ENCODE measurements at places on chromosomes 3 and 15.

DNA sequence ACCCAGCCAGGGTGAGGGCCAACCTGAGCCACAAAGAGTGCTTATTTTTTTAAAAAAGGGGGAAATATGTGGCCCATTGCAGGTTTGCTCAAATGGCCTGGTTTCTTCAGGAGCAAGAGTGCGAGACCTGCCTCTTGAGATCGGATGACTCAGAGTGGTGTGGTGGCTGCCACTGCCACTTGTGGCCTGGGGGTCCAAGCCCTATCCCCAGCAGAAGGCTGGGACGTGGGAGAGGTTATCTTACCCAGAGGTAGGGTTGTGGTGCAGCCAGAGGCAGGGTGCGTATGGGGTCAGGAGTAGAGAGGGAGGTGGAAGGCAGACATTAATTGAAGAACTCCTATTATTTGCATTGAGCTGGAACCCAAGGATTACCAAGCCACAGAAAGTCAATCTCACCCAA, 83.2 kb upstream of the SMAD3 start:
- no peak overlapping the region for H3K27ac ChIP-seq
- H3K27me3 ChIP-seq, result no peaks in the 10 kb centered on the region
- H3K4me3 ChIP-seq, result no peak overlapping the region
- no peaks in the 10 kb centered on the region for H3K4me1 ChIP-seq
- no peaks in the 10 kb centered on the region for H3K36me3 ChIP-seq

DNA sequence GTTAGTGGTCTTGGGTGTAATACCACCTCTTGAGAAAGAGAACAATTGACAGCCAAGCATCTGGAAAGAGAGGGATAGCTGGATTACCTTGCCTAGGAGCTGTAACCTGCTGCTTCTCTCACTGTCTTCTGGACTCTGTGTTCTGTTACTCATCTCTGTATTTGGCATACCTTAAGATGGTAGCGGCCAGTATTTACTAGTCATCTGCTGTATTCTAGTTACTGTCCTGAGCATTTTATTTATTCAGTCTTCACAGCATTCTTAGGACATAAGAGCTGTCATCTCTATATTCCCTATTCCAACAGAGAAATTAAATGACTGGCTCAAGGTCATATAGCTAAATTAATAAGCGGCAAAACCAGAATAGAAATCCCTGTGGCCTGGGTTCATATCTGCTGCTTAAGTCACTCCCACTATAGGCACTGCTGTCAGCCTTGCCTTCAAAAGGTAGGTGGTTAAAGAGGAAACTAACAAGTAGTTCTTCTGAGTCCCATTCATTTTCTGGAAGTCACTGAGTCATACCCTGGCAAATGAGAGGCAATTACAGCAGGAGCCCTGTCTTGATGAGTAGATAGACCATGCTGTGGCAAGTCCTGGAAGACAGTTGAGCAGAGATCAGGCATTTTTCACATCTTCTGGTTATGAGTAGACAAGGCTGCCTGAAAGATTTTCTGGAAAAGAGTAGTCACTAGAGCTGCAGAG, 68.2 kb downstream of the RAB7A start:
- H3K4me1 ChIP-seq, result peaks cover 14% of the 10 kb centered on the region
- DNase-seq, result no peak
- peaks cover 36% of the 10 kb centered on the region for H3K36me3 ChIP-seq
- H3K4me3 ChIP-seq, result no peak overlapping the region
- no peaks in the 10 kb centered on the region for H3K27me3 ChIP-seq
- peak overlapping the region; percentile 9 for H3K27ac ChIP-seq

- H3K4me1 ChIP-seq, result peaks cover 8% of the 10 kb centered on the region
- DNase-seq, result no peak
- peak overlapping the region; percentile 56 for H3K27ac ChIP-seq
- peaks cover 15% of the 10 kb centered on the region for H3K27me3 ChIP-seq
- no peak overlapping the region for H3K4me3 ChIP-seq
Measured at GRCh38 chr15:58260725-58261267, 122.6 kb downstream of the AQP9 start.

DNA sequence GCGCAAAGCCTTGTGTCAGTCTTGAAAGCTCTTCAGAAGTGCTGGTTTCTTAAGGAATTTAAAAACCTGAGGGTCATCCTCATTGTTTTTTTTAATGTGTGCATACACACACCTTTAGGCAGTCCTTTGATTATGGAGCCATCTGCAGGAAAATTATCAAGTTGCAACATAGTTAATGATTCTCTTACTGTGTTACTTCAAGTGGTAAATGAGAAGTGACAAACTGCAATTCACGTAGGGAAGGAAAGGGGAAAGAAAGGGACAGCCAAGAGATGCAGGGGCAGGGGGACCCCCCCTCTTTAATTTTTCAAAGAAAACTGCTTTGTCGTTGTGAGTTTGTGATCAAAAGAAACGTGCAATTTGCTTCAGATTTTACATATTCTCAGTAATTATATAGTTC, 162.4 kb upstream of the CGNL1 start:
- H3K27me3 ChIP-seq, result no peaks in the 10 kb centered on the region
- H3K4me3 ChIP-seq, result no peak overlapping the region
- H3K4me1 ChIP-seq, result peaks cover 18% of the 10 kb centered on the region

DNA sequence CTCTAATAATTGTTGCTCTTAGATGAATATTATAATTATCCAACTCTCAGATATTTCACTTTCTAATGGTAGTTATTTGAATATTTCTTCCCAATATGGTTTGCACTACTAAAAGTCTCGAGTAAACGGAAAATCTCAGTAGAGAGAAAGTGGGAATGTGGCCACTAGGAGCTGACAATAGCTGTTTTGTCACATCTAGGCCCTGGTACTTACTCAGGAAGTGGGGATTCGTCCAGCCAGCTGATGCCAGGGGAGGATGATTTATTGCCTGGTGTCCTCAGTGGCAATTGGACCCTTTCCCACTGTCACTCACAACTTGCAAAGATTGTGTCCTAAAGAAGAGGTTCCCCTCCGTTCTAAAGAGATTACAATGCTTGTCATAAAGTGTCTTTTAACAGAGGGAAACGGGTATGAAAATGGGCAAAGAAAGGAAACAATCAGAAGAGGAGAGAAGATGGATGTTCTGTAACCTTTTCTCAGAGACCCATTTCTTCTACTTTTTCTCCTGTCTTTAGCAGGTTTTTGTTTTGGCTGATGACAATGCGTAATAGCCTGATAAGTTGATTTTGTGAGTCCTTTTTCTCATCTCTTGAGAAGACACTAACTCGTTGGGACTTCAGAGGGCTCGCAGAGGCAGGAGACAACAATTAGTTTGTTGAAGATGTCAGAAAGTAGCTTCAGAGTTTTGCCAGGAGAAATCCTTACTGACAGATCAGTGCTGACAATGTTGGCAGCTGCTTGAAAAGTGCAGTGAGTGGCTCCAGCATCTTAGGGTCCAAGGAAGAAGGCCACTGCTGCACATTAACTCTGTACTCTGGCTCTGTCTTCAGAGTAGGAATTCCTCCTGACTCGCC, 320.6 kb downstream of the MECOM start:
- no peaks in the 10 kb centered on the region for H3K27me3 ChIP-seq
- no peak overlapping the region for H3K4me3 ChIP-seq
- H3K27ac ChIP-seq, result no peak overlapping the region
- H3K36me3 ChIP-seq, result no peaks in the 10 kb centered on the region
- peaks cover 35% of the 10 kb centered on the region for H3K4me1 ChIP-seq
- no peak for DNase-seq

DNA sequence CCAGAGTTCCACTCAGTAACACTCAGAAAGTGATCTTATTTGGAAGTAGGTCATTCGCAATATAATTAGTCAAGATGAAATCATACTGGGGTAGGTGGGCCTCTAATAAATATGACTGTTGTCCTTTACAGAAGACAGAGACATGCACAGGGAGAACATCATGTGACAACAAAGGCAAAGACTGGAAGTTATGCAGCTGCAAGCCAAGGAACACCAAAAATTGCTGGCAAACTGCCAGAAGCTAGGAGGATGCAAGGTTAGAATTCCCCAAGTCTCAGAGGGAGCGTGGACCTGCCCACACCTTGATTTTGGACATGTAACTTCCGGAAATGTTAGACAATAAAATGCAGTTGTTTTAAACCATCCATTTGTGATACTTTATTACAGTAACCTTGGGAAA, 471.5 kb upstream of the AGTR1 start:
- no peaks in the 10 kb centered on the region for H3K36me3 ChIP-seq
- no peak overlapping the region for H3K27ac ChIP-seq
- H3K4me3 ChIP-seq, result no peak overlapping the region
- DNase-seq, result no peak

GRCh38 chr3:52220380-52221026, 4.9 kb downstream of the TLR9 start:
- H3K27me3 ChIP-seq, result no peaks in the 10 kb centered on the region
- peaks cover 7% of the 10 kb centered on the region for H3K36me3 ChIP-seq
- H3K4me1 ChIP-seq, result peaks cover 41% of the 10 kb centered on the region
- no peak overlapping the region for H3K4me3 ChIP-seq
- no peak for DNase-seq

DNA sequence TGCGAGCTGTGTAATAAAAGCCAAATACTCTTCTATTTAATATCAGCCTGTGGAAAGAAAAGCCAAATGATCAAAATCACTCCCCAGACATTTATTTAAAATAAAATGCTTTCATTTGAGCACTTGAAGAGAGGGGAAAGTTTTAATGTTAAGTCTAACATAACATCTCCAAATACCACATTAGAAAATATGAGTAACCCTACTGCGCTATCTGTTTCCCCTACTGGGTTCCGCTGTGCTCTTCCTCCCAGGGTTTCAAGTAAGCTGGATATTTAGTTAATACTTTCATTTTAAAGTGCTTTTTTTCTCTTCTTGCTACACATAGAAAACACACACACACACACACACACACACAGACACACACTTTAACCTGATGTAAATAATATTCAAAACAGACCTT, 6.7 kb upstream of the VGLL4 start:
- no peak overlapping the region for H3K27ac ChIP-seq
- H3K36me3 ChIP-seq, result no peaks in the 10 kb centered on the region
- no peak overlapping the region for H3K4me3 ChIP-seq
- no peak for DNase-seq

DNA sequence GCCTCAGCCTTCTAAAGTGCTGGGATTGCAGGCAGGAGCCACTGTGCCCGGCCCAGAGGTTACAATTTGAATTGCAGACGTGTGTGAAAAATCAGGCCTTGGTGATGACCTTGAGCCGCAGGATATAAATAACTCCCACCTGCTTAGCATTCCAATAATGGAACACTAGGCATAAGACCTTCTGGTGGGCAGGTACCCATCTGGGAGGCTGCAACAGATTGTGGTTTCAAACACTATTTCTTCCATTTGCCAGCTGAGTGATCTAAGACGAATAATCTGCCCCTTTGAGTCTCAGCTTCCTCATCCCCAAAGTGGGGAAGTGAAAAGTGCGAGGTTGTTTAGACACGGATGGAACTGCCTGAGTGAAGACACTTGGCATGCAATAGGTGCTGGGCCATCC, 47.7 kb upstream of the HERC1 start:
- H3K27ac ChIP-seq, result no peak overlapping the region
- no peak for DNase-seq
- H3K4me3 ChIP-seq, result no peak overlapping the region
- no peaks in the 10 kb centered on the region for H3K27me3 ChIP-seq
- H3K4me1 ChIP-seq, result no peaks in the 10 kb centered on the region
- no peaks in the 10 kb centered on the region for H3K36me3 ChIP-seq

DNA sequence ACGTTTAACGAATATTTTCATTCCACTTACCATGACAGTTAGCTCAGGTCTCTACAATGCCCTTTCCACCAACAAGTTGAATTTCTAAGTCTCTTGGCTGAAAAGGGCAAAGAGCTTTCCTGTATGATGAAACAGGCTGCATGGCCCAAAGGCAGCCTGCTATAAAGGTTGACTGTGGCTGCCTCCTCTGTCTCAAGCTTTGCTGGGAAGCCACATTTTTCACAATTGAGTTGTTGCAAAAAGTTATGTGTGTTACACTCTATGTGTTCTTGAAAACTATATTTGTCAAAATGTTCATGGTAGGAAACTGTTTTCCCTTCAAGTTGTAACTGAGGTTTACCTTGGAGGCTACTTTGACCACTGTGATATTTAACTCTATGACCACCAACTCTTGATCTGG, 49.5 kb downstream of the DZIP1L start:
- no peak overlapping the region for H3K27ac ChIP-seq
- H3K36me3 ChIP-seq, result no peaks in the 10 kb centered on the region
- no peaks in the 10 kb centered on the region for H3K27me3 ChIP-seq
- H3K4me3 ChIP-seq, result no peak overlapping the region
- DNase-seq, result no peak
- no peaks in the 10 kb centered on the region for H3K4me1 ChIP-seq

DNA sequence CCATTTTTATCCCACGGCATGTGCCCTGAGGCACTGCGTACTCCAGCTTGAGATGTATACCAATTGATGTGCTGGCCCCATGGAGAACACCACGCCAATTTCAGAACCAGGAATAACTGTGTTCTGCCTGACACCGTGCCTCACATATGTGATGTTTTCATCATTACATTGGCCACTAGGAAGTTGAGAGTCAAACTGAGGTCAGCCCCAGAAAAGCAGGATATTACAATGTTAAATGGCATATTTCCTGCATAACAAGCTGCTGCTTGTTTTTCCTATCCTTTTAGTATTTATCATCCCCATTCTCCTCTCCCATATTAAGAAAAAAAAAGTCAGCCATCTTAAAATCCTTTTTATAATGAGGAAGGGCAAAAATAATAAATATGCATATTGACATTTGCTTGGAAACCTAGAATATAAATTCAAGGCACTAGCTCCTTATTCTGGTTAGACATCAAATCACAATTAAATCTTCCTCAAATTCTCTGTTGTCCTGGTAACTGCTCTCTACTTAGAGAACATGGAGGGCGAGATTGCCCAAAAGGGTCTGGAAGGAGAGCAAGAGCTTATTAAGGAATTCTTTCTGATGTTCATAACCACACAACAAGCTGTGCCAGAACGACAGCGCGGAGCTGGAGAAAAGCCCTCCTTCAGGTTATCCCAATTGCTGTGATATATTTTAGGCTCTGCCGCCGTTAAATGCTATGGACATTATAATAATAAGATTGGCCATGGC, 112.6 kb downstream of the UACA start:
- H3K4me3 ChIP-seq, result no peak overlapping the region
- H3K4me1 ChIP-seq, result no peaks in the 10 kb centered on the region
- no peaks in the 10 kb centered on the region for H3K27me3 ChIP-seq
- H3K27ac ChIP-seq, result no peak overlapping the region
- DNase-seq, result no peak

- peaks cover 16% of the 10 kb centered on the region for H3K4me1 ChIP-seq
- H3K27me3 ChIP-seq, result no peaks in the 10 kb centered on the region
- DNase-seq, result no peak
- H3K36me3 ChIP-seq, result no peaks in the 10 kb centered on the region
- no peak overlapping the region for H3K27ac ChIP-seq
Measured at GRCh38 chr15:90683876-90684275, 33.3 kb upstream of the BLM start.

GRCh38 chr3:196186651-196187573, 24.3 kb downstream of the ZDHHC19 start:
- no peaks in the 10 kb centered on the region for H3K27me3 ChIP-seq
- H3K4me1 ChIP-seq, result peaks cover 14% of the 10 kb centered on the region
- H3K27ac ChIP-seq, result peak overlapping the region; percentile 39
- DNase-seq, result no peak

All from esophagus squamous epithelium (tissue), 5 donors.